ENCODE measurements at places on chromosomes 4 and X.

- no peak for DNase-seq
Observed at GRCh38 chrX:77277911-77278310, 169.3 kb upstream of the FGF16 start.

DNA sequence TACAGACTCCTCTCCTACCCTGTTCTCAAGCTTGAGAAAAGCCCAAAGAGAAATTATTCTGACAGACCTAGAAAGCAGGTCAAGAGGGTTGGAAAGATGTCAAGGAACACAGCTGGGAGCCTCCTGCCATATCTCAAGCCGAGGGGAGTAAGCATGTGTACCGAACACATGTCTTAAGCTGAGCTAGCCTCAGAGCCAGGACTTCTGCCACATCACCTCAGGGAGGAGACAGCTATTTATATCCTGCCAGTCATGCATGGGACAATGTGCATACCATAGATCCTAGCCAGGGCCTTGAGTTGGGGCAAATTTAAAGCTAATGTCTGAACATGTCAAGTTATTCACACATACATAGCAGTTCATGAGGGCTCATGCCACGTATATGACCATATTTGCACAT is 11.8 kb downstream of the TMEM31 start:
- DNase-seq = no peak

DNA sequence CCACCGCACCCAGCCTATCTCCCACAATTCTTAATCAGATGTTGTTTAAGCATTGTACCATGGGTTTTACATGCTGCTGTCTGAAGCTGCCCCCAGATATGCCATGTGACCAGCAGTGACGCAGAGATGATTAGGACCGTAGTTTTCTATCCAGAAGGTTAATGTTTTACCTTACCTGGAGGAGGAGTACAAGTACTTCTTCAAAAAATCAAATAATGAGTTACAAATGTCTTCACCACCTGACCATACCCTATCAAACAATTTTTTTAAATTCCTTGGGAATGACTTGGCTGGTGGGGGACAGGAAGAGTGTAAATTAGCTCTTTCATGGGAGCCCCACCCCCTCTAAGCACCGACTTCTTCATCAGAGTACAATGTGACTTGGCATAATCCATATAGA is 16.2 kb upstream of the SGMS2 start:
- DNase-seq = no peak

DNA sequence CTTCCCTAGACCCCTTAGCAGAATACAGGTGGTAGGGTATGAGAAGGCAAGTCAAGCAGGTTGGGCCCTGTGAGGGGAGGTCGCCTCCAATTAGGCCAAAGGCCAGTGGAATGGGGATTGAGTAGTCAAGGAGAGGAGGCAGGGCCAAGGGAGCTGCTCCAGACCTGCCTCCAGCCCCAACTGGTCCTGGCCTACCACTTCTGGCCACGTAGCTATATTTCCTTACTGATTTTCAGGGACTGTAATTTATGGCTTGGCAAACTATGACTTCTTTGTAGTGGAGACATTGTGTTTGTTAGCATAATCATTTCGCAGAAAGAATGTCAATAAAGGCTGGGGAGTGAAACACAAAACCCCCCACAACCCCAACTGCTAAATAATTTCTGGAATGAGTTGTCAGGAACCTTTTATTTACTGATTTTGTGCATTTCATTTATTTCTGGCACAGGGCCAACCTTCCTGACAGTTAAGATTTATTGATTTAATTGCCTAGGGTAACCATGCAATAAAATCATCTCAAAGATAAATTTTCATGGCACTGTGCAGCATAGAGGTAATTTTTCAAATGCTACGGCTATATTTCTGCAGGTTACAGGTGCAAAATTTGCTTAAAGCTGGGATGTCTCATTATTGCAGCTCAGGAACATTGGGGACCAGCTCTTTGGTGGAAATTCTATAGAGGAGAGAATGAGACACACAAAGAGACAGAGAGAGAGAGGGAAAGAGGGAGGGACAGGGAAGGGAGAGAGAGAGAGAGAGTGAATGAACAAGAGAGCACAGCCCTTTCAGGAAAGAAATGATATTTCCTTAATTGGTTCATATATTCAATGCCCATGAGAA is 494.9 kb downstream of the IDS start:
- no peak for DNase-seq

DNA sequence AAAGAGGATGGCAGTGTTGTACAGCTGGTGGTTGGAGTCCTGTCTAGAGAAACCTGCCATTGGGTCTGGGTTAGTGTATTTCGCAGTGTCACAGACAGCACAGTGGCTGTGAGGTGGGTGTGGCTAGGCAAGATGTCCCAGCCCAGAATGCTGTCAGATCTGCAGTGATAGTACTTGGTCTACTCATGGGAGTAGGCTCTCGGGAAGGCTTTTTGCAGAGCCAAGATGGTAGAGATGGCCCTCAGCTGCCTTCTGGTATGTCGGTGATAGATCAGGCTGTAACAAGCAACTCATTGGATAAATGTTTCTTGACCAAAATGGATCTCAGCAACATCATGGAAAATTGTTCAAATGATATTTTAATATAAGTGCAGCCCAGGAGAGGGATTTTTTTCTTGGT is 84.3 kb upstream of the WDR1 start:
- no peak for DNase-seq

GRCh38 chr4:164526933-164527583 is 226.9 kb upstream of the SMIM31 start:
- no peak for DNase-seq

DNA sequence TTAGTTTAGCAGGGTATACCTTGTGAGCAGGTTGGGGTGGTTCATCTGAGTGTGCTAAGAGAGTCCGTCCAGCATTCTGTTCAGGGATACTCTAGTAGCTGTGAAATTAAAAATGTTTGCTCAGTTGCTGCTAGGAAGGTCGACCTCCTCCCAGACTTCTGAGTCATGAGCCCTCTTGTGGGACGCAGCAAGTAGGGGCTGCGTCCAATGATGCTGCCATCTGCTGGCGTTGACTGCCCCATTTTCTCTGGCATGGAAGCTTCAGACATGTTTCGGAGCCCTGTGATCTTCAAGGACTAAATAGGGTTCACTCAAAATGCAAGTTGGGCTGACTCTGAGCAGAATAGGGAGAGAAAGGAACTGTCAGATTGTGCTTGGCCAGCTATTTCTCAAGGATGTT is 201.0 kb upstream of the ARSJ start:
- DNase-seq = no peak

DNA sequence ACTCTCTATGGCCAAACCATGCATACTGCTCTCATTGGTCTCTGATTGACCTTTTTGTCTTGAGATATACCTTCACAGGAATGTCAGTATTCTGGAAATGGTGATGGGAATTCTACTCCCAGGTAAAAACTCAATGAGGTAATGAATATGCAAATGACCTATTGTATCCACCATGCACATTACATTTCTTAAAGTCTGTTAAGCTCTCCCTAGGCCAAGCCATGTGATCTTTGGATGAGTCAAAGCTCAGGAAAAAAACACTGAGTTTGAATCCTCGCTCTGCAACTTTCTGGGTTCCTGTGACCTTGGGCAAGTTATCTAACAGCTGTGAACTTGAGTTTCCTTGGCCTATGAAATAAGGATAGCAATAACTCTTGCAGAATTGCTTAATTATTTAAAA is 175.4 kb downstream of the PPP1R2C start:
- DNase-seq = no peak

DNA sequence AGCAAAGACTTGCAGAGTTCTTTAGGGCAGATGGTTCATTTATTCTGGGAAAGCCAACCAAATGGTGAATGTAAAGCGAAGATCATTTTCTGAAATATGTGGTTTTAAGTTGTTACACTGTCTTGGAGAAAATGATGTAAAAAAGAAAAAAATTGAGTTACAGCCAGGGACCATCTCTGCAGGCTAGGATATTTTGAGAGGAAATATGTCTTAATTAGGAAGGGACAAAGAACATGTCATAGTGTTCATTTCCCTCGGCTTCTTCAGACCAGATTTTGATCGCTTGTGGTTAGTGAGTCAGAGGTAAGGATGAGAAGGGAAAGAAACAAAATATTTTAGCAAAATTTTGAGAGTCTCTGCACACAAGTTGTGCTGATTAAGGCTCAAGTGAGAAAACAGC is 59.0 kb upstream of the C1QTNF7 start:
- peak; percentile 62 for DNase-seq

DNA sequence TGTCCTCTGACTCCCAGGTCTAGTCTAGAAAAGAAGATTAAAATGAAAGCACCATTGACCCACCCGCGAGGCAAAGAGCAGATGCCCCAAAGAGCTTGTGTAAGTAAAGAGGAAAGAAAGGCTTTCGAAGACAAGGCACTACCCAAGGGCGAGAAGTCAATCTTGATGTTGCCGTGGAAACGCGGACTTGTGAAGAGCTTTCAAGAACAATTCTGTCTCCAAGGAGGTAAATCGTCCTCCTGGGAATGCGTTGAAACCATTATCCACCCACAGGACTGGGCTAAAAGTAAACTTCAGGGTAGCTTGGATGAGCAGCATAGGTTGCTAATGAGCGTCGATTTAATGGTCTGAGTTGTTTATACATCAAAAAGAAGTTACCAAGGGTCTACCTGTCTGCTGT is 189.3 kb downstream of the DHRSX start:
- no peak for DNase-seq

DNA sequence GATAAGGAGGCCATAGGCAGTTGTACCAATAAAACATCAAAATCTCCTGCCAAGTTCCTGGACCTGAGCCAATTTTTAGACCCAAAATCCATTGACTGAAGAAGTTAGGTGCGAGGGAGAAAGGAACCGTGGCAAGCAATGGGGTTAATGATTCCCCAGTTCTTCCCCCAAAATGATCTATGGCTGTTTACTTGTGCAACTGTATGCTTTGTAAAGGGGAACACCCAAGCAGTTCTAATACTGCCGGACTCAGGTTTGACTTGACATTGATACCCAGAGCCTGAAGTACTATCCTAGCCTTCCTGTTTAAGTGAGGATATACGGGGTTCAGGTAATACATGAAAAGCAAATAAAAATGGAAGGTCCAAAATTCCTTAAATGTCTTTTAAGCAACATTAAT is 6.7 kb upstream of the EIF4E start:
- no peak for DNase-seq

DNA sequence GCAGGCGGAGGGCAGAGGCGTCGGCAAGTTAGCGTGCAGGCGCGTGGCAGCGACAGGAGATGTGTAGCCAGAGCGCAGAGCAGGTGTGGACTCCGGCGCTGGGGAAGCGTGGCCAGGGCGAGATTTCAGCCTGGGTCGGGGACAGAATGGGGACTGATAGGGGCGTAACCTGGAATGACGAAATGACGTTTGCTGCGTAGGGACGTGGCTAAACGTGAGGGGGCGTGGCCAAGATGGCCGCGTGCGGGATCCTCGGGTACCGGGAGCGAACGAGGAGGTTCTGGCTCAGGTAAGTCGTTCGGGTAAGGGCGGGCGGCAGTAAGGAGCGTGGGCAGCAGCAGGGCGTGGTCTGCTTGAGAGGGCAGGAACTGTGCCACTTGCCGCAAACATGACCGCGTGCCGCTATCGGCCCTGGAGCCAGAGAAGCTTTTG is 10.9 kb upstream of the CLTRN start:
- DNase-seq = peak; percentile 79

GRCh38 chr4:76579596-76580375 is 144.8 kb downstream of the SHROOM3 start:
- DNase-seq = no peak

DNA sequence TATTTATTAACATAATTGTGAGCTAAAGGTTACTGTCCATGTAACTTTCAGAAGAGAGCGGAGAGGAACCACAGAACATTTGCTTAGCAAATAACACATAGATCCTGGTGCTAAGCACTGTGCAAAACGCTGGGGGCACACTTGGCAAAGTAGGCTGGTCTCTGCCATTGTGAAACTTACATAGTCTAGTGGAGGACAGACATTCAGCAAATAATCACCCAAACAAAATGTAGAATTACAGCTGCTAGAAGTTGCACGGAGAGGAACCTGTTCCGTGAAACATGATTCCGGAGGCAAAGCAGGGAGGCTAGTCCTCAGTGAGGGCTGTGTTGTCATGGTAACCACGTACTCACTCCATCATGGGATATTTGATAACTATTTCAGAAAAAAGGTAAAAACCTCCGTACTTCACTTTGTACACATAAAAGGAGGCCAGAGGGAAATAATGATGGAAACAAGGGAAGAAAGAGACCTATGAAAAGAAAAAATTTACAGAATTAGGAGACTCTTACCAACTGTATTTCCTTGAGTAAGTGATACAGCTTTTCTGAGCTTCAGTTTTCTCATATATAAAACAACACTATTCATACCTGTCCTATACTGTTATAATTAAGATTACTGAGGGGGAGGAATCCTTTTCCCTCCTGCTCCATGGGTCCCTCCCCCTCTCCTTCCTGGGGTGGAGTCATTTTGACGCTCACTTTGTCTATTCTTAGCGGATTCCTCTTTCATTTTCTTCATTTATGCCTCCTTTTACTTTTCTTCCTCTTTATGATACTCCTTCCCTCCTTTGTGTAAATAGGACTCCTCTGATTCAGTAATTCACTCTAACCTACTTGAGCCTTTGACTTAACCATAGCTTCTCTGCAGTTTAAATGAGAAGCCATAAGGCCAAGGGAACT is 825 bp upstream of the RASGEF1B start:
- peak; percentile 84 for DNase-seq

DNA sequence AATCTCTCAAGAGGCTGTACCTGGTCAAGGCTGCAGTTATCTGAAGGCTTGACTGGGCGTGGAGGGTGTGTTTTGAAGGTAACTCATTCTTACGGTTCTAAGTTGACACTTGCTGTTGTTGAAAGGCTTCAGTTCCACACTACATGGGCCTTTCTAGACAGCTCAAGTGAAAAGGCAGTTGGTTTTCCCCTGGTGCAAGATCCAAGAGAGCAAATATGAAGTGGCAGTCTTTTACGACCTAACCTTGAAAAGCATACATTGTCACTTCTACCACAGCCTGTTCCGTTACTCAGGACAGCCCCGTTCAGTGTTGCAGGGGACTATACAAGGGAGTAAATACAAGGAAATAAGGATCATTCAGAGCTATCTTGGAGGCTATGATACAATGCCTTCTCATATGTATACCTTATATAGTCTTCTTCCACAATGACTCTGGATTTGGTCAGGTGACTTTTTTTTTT is 46.2 kb downstream of the PDS5A start:
- no peak for DNase-seq

DNA sequence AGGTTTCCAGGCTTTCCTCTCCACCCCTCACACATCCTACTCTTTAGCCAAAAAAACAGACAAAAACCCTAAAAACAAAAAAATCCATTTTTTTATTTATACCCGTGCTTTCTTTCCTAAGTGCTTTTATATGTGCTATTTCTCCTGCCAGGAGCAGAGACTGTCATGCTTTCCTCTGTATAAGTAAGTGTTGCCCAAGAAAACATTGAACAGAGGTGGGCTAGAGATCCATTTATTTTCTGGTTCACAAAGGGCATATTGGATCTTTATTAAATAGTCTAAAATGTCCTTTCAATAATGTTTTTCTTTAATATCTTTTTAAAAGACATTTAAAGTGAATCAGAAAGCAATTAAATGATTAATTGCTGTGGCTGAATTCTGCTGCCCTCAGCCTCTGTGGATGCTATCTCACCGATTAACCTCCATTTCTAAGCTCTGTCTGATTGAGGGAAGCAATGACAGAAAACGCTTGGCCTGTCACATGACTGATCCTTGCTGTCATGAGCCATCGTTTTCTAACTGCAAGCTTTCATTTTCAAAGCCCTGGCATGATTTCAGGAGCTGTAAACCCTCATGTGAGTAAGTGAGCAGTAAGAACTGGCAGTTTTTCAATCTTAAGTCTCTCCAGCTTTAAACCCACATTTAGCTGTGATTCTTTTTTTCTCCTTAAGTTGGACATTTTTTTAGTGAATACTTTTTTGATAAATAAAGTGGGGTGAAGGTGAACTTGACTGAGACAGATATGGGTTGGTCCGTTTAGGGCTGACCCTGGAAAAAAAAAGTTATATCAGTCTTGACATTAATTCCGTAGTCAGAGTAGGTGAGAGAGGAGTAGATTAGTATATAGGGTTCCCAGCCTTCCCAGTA is 180.7 kb upstream of the PGRMC2 start:
- peak; percentile 83 for DNase-seq
